ENCODE measurements at places on chromosomes 12 and 14. TPM values are rescaled to one million over a fixed set of nuclear protein-coding genes. Genes with fewer than 3 reads are reported as not detected.

DNA sequence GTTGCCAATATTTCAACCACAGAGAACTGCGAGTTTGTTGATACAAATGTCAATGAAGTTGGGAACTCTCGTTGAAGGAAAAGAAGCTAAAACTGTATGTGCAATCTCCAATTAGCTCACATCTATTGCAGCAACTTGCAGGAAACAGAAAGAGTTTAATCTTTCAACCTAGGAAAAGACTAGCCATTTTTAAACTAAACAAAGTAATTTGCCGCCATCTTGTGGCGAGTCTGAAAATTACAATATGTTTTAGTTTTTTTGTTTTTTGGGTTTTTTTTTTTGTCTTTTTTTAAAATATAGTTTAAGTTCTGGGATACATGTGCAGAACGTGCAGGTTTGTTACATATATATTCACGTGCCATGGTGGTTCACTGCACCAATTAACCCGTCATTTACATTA, 131.2 kb upstream of the FOXG1 start:
- no peaks in the 10 kb centered on the region for H3K27me3 ChIP-seq
- H3K27ac ChIP-seq, result no peak overlapping the region
- H3K36me3 ChIP-seq, result no peaks in the 10 kb centered on the region
- DNase-seq, result no peak
- H3K4me1 ChIP-seq, result no peaks in the 10 kb centered on the region
- H3K4me3 ChIP-seq, result no peak overlapping the region

GRCh38 chr12:2387103-2387834, 334.5 kb downstream of the CACNA1C start:
- no peak overlapping the region for H3K27ac ChIP-seq
- no peaks in the 10 kb centered on the region for H3K4me1 ChIP-seq
- no peak overlapping the region for H3K4me3 ChIP-seq
- H3K36me3 ChIP-seq, result no peaks in the 10 kb centered on the region
- H3K27me3 ChIP-seq, result no peaks in the 10 kb centered on the region

DNA sequence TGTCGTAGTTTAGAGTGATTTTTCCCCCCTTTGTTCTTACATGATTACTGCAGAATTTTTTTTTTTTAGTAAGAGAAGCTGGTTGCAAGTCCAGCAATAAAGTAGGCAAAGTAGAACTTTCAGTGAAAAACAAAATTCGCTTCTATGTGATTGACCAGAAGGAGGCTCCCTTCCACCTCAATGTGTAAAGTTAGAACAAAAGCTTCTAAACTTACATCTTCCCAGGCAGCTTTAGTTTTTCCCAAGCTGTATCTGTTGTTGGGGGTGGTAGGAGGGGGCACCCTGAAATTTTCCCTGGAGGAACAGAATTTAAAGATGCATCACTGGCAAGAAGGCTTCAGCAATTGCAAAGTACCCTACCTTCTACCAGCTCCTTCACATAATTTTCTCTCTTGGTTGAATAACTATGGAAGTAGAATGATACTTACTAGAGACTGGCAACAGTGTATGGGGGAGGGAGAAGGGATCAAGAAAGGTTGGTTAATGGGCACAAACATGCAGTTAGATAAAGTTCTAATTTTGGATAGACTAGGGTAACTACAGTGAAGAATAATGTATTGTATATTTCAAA, 87.3 kb upstream of the E2F7 start:
- H3K4me1 ChIP-seq, result no peaks in the 10 kb centered on the region
- no peak for DNase-seq
- no peak overlapping the region for H3K4me3 ChIP-seq
- no peak overlapping the region for H3K27ac ChIP-seq

DNA sequence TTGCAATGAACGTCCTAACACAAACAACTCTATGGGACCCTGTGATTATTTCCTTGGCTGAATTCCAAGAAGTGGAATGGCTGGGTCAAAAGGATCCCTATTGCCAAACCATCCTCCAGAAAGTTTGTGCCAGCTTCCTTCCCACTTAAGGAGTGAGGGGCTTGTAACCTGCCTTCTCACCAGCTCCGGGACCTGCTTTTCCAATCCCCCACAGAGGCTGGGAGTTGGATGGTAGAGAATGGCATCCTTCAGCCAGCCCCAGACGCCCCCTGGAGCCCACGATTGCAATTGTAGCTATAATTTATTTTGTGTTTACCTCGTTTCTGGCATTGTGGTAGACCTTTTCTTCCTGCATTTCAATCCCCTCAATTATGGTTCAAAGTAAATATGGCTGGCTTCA, 9.7 kb upstream of the ZDHHC22 start:
- no peak overlapping the region for H3K4me3 ChIP-seq
- H3K27ac ChIP-seq, result no peak overlapping the region
- H3K27me3 ChIP-seq, result peaks cover 16% of the 10 kb centered on the region
- DNase-seq, result no peak
- H3K36me3 ChIP-seq, result no peaks in the 10 kb centered on the region

GRCh38 chr12:57719777-57720605, 18.6 kb downstream of the AGAP2 start:
- H3K36me3 ChIP-seq, result peaks cover 7% of the 10 kb centered on the region
- no peak for DNase-seq
- no peaks in the 10 kb centered on the region for H3K27me3 ChIP-seq
- H3K27ac ChIP-seq, result no peak overlapping the region
- no peaks in the 10 kb centered on the region for H3K4me1 ChIP-seq
- H3K4me3 ChIP-seq, result no peak overlapping the region

- no peak for DNase-seq
- peak overlapping the region; percentile 95 for H3K27ac ChIP-seq
- H3K27me3 ChIP-seq, result no peaks in the 10 kb centered on the region
- H3K4me3 ChIP-seq, result peak overlapping the region; percentile 74
- no peaks in the 10 kb centered on the region for H3K36me3 ChIP-seq
- no peaks in the 10 kb centered on the region for H3K4me1 ChIP-seq
Observed at GRCh38 chr12:120316798-120317223, 10.8 kb downstream of the PLA2G1B start.

GRCh38 chr12:79690638-79691510, at the start of gene PAWR:
PAWR (minus strand) TSS chr12:79690964; CDS start chr12:79690244, 720 bp downstream.
- DNase-seq, result peak; percentile 73
- H3K27me3 ChIP-seq, result no peaks in the 10 kb centered on the region
- H3K27ac ChIP-seq, result peak within 1 kb of the TSS; percentile 94
- no peaks in the 10 kb centered on the region for H3K4me1 ChIP-seq
- H3K36me3 ChIP-seq, result no peaks in the 10 kb centered on the region
- peak within 1 kb of the TSS; percentile 98 for H3K4me3 ChIP-seq

GRCh38 chr14:103772078-103772712, 56.6 kb downstream of the ZFYVE21 start:
- no peak overlapping the region for H3K27ac ChIP-seq
- no peak overlapping the region for H3K4me3 ChIP-seq
- H3K4me1 ChIP-seq, result no peaks in the 10 kb centered on the region

- no peaks in the 10 kb centered on the region for H3K4me1 ChIP-seq
- no peak for DNase-seq
Observed at GRCh38 chr14:87686746-87687145, 306.2 kb downstream of the GALC start.

DNA sequence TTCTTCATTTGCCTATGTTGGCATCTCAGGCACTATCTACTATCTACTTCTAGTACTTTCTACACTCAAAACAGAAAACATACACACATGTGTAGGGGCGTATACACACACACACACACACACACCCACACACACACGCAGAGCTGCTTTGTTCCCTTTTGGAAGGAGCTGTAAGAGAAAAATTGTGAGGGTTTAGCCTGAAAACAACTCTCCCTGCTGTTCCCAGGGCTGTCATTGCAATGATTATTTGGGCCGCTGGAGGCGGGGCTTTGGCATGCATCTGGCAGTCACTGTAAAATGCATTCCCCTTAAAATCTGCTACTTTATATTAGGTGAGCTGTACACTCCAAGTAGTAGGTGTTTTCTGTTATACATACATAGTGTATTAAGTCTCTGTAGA, 29.1 kb upstream of the SLC38A2 start:
- H3K36me3 ChIP-seq, result no peaks in the 10 kb centered on the region
- H3K27me3 ChIP-seq, result no peaks in the 10 kb centered on the region
- no peaks in the 10 kb centered on the region for H3K4me1 ChIP-seq
- no peak overlapping the region for H3K27ac ChIP-seq
- H3K4me3 ChIP-seq, result no peak overlapping the region

GRCh38 chr12:1662761-1663439, 28.0 kb upstream of the ADIPOR2 start:
- no peaks in the 10 kb centered on the region for H3K27me3 ChIP-seq
- H3K4me3 ChIP-seq, result no peak overlapping the region
- DNase-seq, result no peak
- H3K27ac ChIP-seq, result peak overlapping the region; percentile 33

GRCh38 chr14:50533806-50534205, 1.4 kb upstream of the MAP4K5 start:
- peak overlapping the region; percentile 97 for H3K27ac ChIP-seq
- no peaks in the 10 kb centered on the region for H3K36me3 ChIP-seq
- no peaks in the 10 kb centered on the region for H3K4me1 ChIP-seq
- no peak for DNase-seq
- H3K4me3 ChIP-seq, result no peak overlapping the region

- no peaks in the 10 kb centered on the region for H3K27me3 ChIP-seq
- no peaks in the 10 kb centered on the region for H3K4me1 ChIP-seq
- no peaks in the 10 kb centered on the region for H3K36me3 ChIP-seq
- no peak overlapping the region for H3K4me3 ChIP-seq
Observed at GRCh38 chr14:96167224-96168148, 37.2 kb upstream of the BDKRB2 start.

Gene HRK
- 0.33 TPM for total RNA-seq

Gene NGB
- not detected for total RNA-seq

Gene ASCL1
- total RNA-seq, result 0.15 TPM

Gene SRGAP1
- total RNA-seq, result 20.3 TPM

Gene SMCO2
- total RNA-seq, result not detected

Gene PLEKHH1
- total RNA-seq, result 18.9 TPM

All from breast epithelium (tissue), 4 donors.